ENCODE measurements at places on chromosomes 16 and 17. TPM values are rescaled to one million over a fixed set of nuclear protein-coding genes. Genes with fewer than 3 reads are reported as not detected.

Gene CNTNAP1
- total RNA-seq, result 9.3 TPM

Gene SERPINF2
- not detected for total RNA-seq

Gene RAB11FIP4
- total RNA-seq, result 1.4 TPM

Gene CDH15
- 4.4 TPM for total RNA-seq

Gene OR1F1
- not detected for total RNA-seq

Gene GNAO1
- total RNA-seq, result 0.92 TPM

Gene SLC5A2
- not detected for total RNA-seq

Gene PDIA2
- total RNA-seq, result not detected

Gene STAC2
- total RNA-seq, result not detected

Gene BCO1
- total RNA-seq, result not detected

Gene SGF29
- 4.6 TPM for total RNA-seq

Gene SLFN11
- total RNA-seq, result 25.1 TPM

Gene RANBP10
- total RNA-seq, result 1.8 TPM

Gene HOXB4
- total RNA-seq, result 0.86 TPM

Gene RNU2-1
- not detected for total RNA-seq

Gene KDM8
- 4.4 TPM for total RNA-seq

Gene NHLRC4
- not detected for total RNA-seq

Gene MT4
- total RNA-seq, result not detected

Gene PPP1R1B
- not detected for total RNA-seq

Gene RGS9
- total RNA-seq, result not detected

Gene CHST5
- total RNA-seq, result not detected

Gene DNAI2
- not detected for total RNA-seq

Gene CD300LB
- total RNA-seq, result not detected

Gene CHMP6
- total RNA-seq, result 74.3 TPM

Gene CDT1
- 9.3 TPM for total RNA-seq

Gene SDK2
- total RNA-seq, result 0.33 TPM

Gene KCNH6
- total RNA-seq, result not detected

Gene MYOCD
- total RNA-seq, result not detected

Gene NEK8
- total RNA-seq, result 4.0 TPM

Gene MEOX1
- total RNA-seq, result 1.1 TPM

Gene SHISA9
- not detected for total RNA-seq

Gene GPS2
- total RNA-seq, result 37.3 TPM

Gene IGF2BP1
- total RNA-seq, result 0.52 TPM

Gene CPHXL2
- not detected for total RNA-seq

Gene KLHL10
- total RNA-seq, result not detected

Gene SLC39A11
- 9.4 TPM for total RNA-seq

Gene CDR2L
- total RNA-seq, result 4.2 TPM

Gene SLC12A3
- not detected for total RNA-seq

Gene TUBB3
- total RNA-seq, result 1,289 TPM

Gene OR2C1
- total RNA-seq, result not detected

Gene DNAAF8
- 3.4 TPM for total RNA-seq

Gene GRB7
- not detected for total RNA-seq

Gene TEKT5
- total RNA-seq, result not detected

Gene CEP295NL
- total RNA-seq, result 0.67 TPM

Gene TPSD1
- not detected for total RNA-seq

Gene CD300H
- total RNA-seq, result not detected

Gene YPEL3
- 1.5 TPM for total RNA-seq

Gene TBC1D28
- total RNA-seq, result not detected

Gene SCN4A
- total RNA-seq, result not detected

Gene FDXR
- total RNA-seq, result 15.6 TPM

Gene GLIS2
- total RNA-seq, result 0.22 TPM

Gene GJC1
- total RNA-seq, result 60.0 TPM
